ENCODE measurements at places on chromosomes 6 and 20. TPM values are rescaled to one million over a fixed set of nuclear protein-coding genes. Genes with fewer than 3 reads are reported as not detected.

The ULBP3 gene
- total RNA-seq: 11.0 TPM

The PBOV1 gene
- total RNA-seq: not detected

The MEI4 gene
- not detected for total RNA-seq

The ARFGEF3 gene
- 5.1 TPM for total RNA-seq
